ENCODE measurements at places on chromosomes 2 and 18. TPM values are rescaled to one million over a fixed set of nuclear protein-coding genes. Genes with fewer than 3 reads are reported as not detected.

GALNT5 gene
- total RNA-seq, result 0.08 TPM

PASK gene
- 49.8 TPM for total RNA-seq

COL5A2 gene
- 4.4 TPM for total RNA-seq

SCN3A gene
- total RNA-seq, result not detected

TIA1 gene
- total RNA-seq, result 94.4 TPM

CXCR1 gene
- total RNA-seq, result not detected

CNTNAP5 gene
- not detected for total RNA-seq

PUS10 gene
- 6.5 TPM for total RNA-seq

SIX3 gene
- total RNA-seq, result not detected

ANKMY1 gene
- 17.2 TPM for total RNA-seq

GTF2A1L gene
- not detected for total RNA-seq

SLC4A3 gene
- 0.05 TPM for total RNA-seq

DPP10 gene
- total RNA-seq, result not detected

DCDC2C gene
- not detected for total RNA-seq

C2orf80 gene
- not detected for total RNA-seq

GKN2 gene
- not detected for total RNA-seq

EXOC6B gene
- total RNA-seq, result 6.8 TPM

MRO gene
- total RNA-seq, result not detected

UGT1A5 gene
- not detected for total RNA-seq

RIOK3 gene
- 55.4 TPM for total RNA-seq

TMEM17 gene
- 0.15 TPM for total RNA-seq

CNGA3 gene
- total RNA-seq, result not detected

FSIP2 gene
- total RNA-seq, result not detected

FKBP1B gene
- total RNA-seq, result 0.65 TPM

FBXO41 gene
- 18.8 TPM for total RNA-seq

LYG1 gene
- 0.54 TPM for total RNA-seq

TTN gene
- total RNA-seq, result 0.45 TPM

ANKRD62 gene
- not detected for total RNA-seq

EPB41L3 gene
- 0.57 TPM for total RNA-seq

ACP1 gene
- 168 TPM for total RNA-seq

CCDC178 gene
- total RNA-seq, result not detected

FRZB gene
- total RNA-seq, result not detected

ERBB4 gene
- not detected for total RNA-seq

GAD1 gene
- 2.5 TPM for total RNA-seq

Measured in activated T-cell treated with anti-CD3 and anti-CD28 coated beads, Interleukin-2, amount 50 U/mL, for 4 hours (primary cell).